CD4-positive, alpha-beta T cell treated with Interleukin-2 at 100 ng/mL for 4 hours (primary cell): ENCODE measurements at places on chromosomes 4 and X.

DNA sequence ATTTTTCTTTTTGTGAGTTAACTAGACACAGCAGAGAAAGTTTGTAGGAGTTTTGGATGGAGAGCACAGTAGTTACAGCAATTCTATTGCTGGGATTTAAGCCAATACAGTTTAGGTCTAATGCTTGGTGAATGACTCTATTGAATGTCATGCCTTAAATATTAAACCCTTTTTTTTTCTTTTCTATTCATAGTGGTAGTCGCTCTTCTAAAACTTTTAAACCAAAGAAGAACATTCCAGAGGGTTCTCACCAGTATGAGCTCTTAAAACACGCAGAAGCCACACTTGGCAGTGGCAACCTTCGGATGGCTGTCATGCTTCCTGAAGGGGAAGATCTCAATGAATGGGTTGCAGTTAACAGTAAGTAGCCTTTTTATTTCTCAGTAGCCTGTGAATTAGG lies 34.8 kb upstream of the DCK start:
- no peak for DNase-seq

- no peak for DNase-seq
Measured at GRCh38 chr4:130760246-130760645, 1664.3 kb downstream of the C4orf33 start.

GRCh38 chr4:104860238-104861123 lies 286.2 kb upstream of the TET2 start:
- DNase-seq = peak; percentile 67

DNA sequence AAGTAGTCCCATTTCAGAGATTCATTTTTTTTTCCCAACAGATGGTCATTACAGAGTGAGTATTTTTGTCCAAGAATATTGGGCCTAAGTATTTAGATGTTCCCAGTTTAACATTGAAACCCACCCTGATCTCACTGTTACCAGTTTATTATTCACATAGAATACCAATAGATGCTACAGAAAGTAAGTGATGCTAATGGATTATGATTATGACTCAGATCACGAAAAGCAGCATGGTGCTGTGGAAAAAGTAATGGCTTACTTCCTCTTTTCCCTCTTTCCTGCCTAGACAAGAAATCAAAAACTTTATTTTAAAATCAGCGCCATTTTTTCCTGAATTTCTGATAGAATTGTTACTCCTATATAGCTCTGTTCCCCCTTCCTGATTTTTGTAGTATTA lies 51.9 kb downstream of the GSPT2 start:
- no peak for DNase-seq

DNA sequence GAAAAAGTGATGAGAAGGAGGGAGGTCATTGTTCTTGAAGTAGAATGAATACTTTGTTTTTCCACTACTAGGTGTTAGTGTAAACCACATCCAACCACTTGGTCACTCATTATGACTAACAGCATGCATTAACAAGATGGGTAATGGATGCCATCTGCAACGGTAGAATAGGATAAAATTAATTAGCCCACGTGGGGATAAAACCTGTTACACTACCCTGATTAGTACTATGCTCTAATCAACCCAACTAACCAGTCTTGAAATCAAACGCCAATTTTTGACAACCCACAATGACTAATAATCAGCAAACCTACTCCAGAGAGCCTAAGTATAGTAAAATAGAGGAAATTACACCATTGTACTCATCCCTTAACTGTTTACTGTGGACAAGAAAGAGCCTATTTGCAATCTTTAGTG lies 93.4 kb upstream of the MCF2 start:
- DNase-seq = no peak

- DNase-seq = no peak
Measured at GRCh38 chrX:103797691-103798090, 21.1 kb downstream of the PLP1 start.

DNA sequence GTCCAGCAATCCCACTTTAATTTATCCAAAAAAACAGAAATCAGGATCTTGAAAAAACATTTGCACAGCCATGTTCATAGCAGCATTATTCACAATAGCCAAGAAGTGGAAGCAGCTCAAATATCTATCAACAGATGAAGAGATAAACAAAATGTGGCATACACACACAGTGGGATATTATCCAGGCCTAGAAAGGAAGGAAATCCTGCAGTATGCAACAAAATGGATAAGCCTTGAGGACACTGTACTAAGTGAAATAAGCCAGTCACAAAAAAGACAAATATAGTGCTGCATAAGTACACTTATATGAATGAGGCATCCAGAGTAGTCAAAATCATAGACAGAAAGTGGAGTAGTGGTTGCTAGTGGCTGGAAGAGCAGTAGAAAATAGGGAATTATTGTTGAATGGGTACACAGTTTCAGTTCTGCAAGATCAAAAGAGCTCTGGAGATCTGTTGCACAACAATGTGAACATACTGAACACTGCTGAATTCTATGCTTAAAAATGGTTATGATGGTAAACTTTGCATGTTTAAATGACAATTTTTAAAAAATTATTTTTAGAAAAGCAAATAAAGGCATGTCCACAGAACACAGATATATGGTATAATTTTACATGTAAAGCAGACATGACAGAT lies 25.6 kb downstream of the CHM start:
- no peak for DNase-seq

DNA sequence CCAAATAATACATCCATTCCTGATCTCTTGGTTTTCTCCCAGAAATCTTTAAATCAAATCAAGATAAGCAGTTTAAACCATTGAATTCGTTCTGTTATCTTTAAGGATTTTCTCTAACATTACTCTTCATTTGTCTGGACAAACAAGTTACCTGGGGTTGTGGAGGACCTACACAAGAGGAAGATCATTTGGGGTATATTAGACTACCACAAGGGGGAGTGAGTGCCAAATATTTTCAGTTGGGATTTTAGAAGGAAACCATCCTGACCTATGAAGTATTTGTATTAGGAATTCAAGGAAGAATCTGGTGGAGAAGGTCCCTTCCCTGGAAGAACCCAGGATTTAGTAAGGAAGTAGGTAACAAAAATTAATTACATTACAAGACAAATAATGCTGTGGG lies 12.0 kb upstream of the DCHS2 start:
- DNase-seq = no peak

GRCh38 chr4:3443750-3444309 lies 2.1 kb downstream of the HGFAC start:
- no peak for DNase-seq

GRCh38 chrX:20350596-20350995 lies 83.9 kb upstream of the RPS6KA3 start:
- DNase-seq = no peak

DNA sequence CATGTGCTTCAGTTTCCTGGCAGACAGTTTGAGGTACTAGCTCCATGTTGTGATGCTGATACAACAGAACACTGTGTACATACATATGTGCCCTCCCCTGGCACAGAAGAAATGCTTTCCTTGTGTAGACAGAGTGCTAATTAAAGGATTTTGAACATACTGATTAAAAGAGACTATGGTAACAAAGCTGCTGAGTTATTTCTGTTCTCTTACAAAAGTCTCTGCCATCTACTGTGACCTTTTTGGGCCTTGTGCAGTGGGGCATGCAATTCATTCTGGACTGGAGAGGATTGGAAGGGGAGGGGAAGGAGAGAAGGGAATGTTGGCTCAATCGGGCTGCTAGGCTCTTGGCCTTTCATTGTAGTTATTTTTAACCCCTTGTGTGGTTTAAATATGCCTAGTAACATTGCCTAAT lies 6.0 kb downstream of the PDLIM5 start:
- DNase-seq = no peak

DNA sequence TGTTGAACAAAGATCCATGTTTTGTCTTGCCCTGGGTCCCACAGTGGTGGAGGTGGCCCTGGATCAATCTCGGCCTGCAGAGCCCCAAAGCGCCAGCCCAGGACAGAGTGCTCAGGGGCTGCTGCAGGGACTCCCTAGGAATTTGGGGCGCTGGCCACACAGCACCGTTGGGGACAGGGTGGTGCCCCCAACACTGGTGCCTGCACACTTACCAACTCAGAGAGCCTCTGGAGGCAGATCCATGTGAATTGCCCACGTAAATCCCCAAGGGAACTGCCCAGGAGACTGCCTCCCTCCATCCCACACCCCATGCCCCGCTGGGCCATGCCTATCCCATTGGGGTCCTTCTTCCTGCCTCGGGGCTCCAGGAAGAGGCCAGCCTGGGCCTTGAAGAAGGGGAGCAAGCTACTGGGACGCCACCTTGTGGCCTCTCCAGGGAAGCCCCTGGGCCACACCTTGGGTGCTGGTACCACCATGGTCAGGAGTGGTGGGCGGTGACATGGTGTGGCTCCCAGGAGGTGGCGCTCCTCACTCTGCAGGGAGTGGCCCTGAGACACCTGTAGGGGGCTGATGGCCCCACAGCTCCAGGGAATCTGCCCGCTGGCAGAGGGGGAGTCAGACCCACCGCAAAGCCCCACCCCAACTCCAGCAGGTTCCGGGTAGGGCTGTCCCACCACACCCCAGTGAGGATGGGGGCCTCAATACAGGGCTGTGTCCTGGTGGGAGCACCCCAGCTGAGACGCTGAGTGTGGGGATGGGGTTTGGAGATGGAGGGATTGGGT lies 22.8 kb downstream of the CFAP99 start:
- peak; percentile 71 for DNase-seq

GRCh38 chrX:145848448-145848847 lies 30.8 kb downstream of the SLITRK2 start:
- no peak for DNase-seq

GRCh38 chrX:101415180-101416145 lies 7.4 kb downstream of the HNRNPH2 start:
- peak; percentile 76 for DNase-seq

DNA sequence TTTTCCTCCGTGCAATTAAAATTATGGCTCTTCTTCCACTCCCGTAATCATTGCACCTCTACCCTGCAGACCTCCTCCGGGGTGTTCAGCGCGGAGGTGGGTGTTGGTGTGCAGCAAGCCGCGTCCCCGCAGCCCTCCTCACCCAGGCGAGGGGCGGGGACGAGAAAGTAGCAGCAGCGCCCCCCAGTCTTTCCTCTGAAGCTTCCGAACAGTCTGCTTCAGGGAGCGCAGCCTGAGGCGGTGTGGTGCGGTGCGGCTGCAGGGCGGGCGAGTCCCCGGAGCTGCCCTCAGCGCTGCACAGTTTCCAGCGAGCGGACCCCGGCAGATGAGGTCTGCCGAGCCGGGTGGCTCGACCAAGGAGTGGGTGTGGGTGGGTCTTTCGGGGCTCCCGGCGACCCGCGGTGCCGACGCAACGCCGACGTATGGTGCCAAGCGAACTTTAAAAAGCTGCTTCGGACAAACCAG lies at the start of gene FRAS1:
Gene FRAS1 (plus strand): TSS at position 189 of the 465 bp plus-strand sequence. CDS start 687 bp downstream, outside the sequence.
- DNase-seq = no peak

GRCh38 chr4:38009421-38009820 lies 49.2 kb downstream of the PTTG2 start:
- DNase-seq = no peak

DNA sequence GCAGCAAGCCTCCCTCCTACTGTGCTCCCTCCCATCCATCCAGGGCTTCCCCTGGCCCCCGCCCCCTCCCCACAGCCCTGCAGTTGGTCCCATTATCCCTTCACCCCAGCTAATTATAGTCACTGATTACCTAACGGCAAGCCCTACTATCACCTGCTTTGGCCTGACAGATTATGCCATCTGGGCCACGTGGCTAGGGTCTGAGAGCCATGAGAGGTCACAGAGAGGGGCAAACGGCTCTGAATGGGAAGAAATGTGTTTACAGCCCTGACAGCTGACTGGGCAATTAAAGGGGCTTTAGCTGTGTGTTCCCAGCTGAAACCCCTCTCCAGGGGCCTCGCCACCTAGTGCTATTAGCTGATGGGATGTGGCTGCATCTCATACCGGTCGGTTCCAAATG lies 134.4 kb upstream of the CPEB2 start:
- DNase-seq = no peak

- no peak for DNase-seq
Measured at GRCh38 chr4:87957061-87957460, 18.5 kb upstream of the SPP1 start.

- DNase-seq = no peak
Measured at GRCh38 chr4:60296386-60296785, 903.7 kb upstream of the ADGRL3 start.

DNA sequence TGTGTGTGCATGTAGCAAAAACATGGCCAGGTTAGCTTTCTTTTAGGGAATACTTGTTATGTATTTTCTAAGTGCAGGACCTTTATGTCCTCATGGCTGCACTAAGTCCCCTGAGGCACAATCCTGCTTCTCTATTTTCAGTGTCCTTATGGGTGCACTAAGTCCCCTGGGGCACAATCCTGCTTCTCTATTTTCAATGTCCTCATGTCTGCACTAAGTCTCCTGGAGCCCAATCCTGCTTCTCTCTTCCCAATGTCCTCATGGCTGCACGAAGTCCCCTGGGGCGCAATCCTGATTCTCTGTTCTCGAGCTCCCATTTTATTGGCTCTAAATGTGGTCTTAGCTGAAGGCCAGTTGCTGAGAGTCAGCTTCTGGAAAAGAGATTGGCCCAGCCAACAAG lies 49.7 kb upstream of the GPRIN3 start:
- DNase-seq = no peak

- no peak for DNase-seq
Measured at GRCh38 chr4:99714179-99714578, 56.6 kb upstream of the C4orf54 start.

- no peak for DNase-seq
Measured at GRCh38 chrX:127112726-127113125, 293.2 kb downstream of the PRR32 start.

GRCh38 chrX:18549643-18550042 lies 122.3 kb downstream of the RS1 start:
- DNase-seq = no peak

DNA sequence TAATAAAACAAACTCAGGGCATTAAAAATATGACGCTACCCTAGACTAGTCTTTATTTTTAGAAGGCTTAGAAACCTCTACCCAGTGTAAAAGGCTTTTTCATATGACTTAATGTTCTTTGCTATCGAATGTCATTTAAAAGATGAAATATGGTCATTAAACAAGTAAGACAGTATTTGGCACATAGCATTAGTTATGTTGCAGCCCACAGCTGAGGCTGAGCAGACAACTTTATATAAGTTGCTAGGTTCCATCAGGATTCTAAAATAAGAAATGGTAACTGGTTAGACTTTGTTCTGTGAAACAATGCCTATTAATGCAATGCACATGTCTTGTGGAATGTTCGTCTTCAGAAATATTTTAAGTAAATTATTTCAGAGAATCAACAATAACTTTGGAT lies 10.4 kb upstream of the PRSS12 start:
- no peak for DNase-seq

GRCh38 chrX:141314441-141314840 lies 72.1 kb upstream of the SPANXC start:
- no peak for DNase-seq

DNA sequence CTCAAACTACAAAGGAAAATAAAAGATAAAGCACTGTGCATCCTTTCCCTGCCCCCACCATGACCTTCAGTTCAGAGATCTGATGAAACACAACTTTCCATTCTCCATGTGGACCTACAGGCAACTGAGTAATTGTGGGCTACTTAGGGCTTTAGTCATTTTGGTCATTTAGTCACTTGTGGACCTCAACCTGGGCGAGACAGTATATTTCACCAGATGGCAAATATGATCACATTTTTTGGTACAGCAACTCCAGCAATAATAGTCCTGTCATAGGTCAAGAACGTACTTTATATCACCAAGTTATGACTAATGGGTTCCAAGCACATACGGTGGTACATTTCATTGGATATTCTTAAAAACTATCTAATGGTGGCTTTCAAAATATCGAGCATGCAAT lies 141.2 kb downstream of the PDGFC start:
- no peak for DNase-seq

- no peak for DNase-seq
Measured at GRCh38 chr4:119103263-119103662, 32.4 kb upstream of the MYOZ2 start.

GRCh38 chr4:95541889-95542607 lies 6.7 kb downstream of the UNC5C start:
- DNase-seq = no peak
